ENCODE measurements at places on chromosomes 4 and X.

DNA sequence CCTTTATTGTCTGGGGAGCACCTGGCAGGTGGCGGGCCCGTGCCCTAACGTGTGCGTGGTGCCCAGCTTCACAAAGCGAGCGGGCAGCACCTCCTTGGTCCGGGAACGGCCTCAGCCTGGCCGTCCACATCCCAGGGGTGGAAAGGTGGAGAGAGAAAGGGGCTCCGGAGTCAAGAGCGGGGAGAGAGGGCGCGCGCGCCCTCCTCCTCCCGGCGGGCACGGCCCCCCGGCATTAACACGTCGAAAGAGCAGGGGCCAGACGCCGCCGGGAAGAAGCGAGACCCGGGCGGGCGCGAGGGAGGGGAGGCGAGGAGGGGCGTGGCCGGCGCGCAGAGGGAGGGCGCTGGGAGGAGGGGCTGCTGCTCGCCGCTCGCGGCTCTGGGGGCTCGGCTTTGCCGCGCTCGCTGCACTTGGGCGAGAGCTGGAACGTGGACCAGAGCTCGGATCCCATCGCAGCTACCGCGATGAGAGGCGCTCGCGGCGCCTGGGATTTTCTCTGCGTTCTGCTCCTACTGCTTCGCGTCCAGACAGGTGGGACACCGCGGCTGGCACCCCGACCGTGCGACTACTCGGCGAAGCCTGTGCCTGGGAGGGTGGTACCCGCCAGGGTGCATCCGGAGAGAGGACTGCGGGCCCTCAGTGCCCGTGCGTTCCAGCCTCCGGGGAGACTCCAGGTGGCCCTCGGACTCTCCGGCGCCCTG lies at the start of gene KIT:
Gene KIT (plus strand): TSS at position 407 of the 701 bp plus-strand sequence. CDS start 58 bp downstream, at position 465.
- DNase-seq: peak; percentile 86

- peak; percentile 8 for DNase-seq
Observed at GRCh38 chrX:110086162-110086915, 83.4 kb downstream of the TMEM164 start.

DNA sequence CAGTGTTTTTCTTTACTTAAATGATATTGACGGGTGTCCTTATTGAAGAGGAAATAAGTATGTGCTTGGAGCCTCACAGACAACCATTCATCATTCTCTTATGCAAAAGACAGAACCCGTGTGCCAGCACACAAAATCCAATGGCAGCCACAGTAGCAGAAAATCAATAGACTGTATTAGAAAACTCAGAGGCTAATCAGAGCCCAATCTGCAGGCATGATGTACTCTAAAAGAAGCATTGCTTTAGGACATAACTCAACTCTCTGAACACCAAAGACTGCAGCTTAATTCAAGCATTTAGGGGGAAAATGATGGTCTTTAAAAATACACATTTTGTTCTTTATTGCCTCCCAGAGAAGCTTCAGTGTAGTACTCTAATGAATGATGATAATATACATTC lies 476.9 kb downstream of the PDHA2 start:
- no peak for DNase-seq

DNA sequence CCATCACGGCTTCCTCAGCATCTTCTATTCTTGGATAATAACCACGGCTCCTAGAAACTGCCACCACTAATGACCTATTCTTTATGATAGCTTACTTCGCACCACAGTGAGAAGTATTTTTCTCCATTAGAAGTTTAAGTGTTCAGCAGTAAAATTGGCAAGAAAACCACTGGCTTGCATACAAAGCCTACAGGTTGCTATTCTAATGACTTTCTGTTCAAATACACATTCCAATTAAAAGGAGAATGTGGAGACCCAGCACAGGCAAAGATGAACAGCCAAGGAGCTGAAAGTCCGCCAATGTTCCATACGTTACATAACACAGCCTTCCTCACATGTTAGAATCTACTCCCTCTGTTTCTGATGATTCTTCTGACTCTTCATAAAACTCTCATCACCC lies 875.0 kb upstream of the PRKX start:
- no peak for DNase-seq

DNA sequence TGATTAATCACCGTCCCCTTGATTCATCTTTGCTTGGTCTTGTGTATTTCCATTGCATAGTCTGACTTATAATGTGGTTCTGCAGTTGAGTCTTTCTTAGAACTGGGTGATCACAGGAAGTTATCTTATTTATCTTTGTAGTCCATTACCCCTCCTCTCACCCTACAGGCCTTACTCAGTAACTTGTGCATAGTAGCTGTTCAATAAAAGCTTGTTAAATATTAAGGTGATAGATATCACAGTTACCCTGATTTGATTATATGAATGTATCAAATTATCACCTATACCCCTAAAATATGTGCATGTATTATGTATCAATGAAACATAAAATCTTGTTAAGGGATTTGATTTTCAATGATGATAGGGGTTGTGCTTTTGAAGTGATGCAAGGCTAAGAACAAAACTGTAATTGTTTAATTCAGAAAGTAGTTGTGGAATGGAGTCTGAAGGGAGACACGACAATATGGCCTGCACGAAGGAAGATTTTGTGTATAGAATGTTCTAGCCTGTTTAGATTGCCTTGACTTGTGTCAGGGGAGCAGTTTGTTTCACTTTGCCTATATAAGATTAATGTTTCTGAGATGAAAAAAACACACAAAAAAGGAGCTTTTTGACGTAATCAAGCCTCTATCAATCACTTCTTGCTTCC lies 132.4 kb upstream of the LIMCH1 start:
- no peak for DNase-seq

DNA sequence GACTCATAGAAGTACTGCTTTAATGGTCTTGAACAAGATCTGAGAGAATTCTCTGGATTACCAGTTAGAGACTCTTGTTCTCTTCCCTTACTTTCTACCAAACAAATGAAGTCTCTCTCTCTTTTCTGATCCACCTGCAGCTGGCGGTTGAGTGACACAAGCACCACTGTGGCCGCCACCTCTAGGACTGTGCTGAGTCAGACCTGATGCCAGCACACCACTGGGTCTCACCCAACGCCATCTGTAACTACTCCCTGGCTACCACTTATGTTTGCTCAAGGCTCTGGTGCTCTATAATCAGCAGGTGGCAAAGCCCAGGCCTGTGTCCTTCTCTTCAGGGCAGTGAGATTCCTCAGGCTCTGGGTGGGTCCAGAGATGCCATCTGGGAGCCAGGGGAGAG lies 1173.5 kb downstream of the RPA4 start:
- DNase-seq: no peak

DNA sequence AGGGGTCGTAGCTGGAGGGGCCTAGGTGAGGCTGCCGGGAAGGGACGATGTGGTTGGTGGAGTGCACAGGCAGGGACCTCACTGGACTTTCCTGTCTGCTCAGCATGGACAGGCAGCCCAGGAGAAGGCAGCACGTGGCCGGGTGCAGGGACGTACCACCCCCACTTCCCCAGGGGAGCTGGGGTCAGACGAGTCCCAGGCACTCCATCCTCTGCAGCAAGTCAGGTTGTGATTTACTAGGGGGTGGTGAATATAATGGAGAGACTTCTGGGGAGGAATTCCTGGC lies 1.5 kb upstream of the CTBP1 start:
- no peak for DNase-seq

GRCh38 chr4:8857766-8858700 lies 13.6 kb downstream of the HMX1 start:
- no peak for DNase-seq

DNA sequence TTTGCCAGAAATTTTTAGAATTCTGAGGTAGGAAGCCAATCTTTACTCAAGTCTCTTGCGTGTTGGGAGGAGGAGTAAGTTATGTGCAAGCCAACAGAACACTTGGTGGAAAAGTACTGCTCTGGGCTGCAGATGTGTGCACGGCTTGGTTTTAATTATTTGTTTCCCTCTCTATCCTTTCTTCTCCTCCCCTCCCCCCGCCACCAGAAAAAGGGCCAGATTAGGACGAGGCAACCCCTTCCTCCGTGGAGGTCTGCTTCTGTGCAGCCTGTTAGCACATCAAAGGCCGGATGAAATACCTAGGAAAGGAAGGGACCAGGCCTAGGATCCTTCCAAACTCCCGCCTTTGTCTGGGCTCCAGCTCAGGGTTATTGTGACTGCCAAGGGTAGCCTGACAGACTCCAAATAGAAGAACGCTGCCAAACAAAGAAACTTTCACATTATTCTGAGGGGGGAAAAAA lies 1.0 kb upstream of the PGRMC1 start:
- no peak for DNase-seq
